Stimulated activated CD4-positive, alpha-beta T cell treated with anti-CD3 and anti-CD28 coated beads, Interleukin-1b, Interleukin-23, amount 100 ng/mL, for 4 hours (primary cell): ENCODE measurements at places on chromosomes 1 and 21.
A peak's percentile ranks its signal among the peaks of the same experiment; 100 is the strongest.

DNA sequence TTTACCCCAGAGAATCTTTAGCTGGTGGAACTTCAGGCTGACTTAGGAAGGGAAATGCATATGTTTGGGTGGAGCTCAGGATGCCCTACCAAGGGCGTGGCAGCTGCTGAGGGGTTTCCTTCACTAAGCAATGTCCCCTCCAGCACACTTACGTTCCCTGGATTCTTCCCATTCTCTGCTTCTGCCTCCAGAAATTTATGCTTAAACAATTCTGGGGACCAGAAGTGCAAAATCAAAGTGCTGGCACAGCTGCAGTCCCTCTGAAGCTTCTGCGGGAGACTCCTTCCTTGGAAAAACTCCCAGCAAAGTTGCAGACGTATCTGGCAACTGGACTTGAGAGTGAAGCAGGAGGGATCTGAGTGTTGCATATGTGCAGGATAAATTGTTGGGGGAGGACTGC is 402.8 kb downstream of the PCP4 start:
- no peak for DNase-seq

DNA sequence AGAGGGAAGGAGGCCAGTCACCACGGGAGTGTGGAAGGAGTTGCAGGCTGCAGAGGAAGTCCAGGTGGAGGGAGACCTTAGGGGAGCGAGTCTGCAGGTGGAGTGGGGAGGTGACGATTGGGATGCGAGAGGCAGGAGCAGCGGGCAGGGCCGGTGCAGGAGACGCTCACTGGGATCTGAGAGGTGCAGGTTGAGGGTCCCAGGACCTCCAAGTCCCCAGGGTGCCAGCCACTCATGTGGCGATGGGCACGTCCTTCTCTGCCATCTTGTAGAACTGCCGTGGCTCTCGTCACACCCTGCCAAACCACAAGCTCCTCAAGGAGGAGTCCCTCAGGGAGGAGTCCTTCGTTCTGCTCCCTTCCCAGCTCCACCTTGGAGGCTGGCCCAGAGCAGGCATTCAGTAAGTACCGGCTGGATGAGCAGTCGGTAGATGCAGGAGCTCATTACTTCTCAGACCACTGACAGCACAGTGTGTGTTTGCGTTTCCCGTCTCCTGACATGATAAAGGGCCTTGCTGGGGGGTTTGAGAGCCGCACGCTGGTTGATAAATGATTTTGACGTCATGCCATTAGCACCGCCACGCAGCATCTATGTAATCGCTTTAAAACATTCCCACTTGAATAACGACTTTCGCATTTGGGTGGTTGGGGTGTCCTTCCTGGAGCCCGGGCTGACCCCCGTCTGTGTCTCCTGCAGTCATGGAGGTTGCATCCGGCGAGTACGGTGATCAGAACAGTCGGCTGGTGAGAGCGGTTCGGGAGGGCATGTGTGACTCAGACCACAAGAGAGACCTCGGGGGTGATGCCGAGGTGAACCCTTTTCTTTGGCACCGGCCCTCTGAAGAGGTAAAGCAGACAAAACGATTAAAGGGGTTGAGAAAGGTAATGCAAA is 27.8 kb downstream of the TFF3 start:
- DNase-seq: no peak

DNA sequence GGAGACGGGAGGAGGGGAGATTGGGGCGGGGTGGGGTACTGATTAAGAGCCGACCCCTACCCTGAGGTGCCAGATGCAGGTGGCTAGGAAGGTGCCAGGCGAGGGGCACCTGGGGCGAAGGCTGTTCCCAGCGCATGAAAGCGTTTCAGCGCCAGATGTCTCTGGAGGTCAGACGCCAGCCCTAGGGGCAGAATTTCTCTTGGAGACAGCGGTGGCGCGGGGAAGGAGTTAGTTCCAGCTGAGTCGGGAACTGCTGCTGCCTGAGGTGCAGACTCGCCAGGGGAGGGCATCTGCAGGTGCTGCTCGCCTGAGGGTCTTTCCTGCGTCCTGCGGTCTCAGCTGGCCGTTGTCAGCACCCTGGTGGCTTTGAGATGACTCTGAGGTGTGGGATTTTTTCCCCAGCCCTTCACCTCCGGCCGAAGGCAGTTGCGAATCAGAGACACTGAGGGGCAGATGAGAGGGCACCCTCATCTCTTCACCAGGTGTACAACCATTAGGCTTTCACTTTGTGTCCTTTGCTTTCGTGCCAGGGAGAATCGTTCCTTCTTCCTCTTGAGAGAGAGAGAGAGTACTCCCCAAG is 539 bp downstream of the CGN start:
- peak; percentile 7 for DNase-seq

- no peak for DNase-seq
These were observed 125.3 kb upstream of the CACYBP start for GRCh38 chr1:174874331-174875053.

GRCh38 chr1:28811766-28812668 is at the start of gene OPRD1:
TSS of gene OPRD1 (plus strand) at chr1:28812170. CDS start at chr1:28812384, 214 bp downstream.
- no peak for DNase-seq

DNA sequence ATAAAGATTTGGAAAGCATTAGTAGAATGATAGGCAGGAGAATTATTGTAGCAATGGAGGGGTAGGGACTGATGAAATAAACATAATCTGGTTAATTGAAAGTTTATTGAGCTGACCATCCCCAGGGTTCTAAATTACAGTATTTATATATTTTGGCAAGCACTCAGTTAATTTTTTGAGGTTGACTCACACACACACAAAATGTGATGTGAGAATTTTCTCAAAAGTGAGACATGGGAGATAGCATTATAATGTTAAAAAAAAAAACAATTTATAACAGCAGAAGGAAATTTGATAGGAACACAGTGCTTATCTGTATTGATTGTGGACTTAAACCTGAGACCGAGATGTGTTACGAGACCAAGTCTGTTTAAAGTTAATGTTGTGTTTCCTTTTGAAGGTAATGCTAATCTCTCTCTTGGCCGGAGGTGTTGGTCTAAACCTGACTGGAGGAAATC is 24.6 kb downstream of the TRIM45 start:
- DNase-seq: no peak

- DNase-seq: no peak
These were observed 18.0 kb upstream of the ID3 start for GRCh38 chr1:23577056-23578004.

- no peak for DNase-seq
These were observed 62.8 kb downstream of the JAK1 start for GRCh38 chr1:64903593-64903992.

GRCh38 chr1:186511761-186512637 is 51.1 kb upstream of the PDC start:
- DNase-seq: no peak

DNA sequence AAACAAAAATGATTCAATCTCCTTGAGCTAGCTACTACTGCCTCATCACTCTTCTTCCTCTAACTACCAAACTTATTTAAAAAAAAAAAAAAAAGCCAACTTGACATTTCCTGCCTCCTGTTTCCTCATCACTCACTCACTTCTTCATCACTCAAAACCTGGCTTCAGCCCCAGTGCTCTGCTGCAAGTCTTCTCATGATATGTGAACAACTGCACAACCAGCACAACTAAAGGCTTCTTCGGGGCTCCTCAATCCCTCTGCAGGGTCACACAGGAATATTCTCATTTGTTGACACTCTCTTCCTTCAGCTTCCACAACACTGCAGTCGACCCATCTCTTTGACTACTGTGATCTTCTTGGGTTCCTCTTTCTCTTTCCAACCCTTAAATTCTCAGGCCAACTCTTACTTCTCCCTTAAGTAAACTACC is 7.6 kb downstream of the MTF1 start:
- DNase-seq: no peak

GRCh38 chr1:67816095-67816475 is 17.2 kb downstream of the GNG12 start:
- DNase-seq: no peak

GRCh38 chr1:33065301-33065700 is 15.7 kb upstream of the AZIN2 start:
- DNase-seq: no peak

DNA sequence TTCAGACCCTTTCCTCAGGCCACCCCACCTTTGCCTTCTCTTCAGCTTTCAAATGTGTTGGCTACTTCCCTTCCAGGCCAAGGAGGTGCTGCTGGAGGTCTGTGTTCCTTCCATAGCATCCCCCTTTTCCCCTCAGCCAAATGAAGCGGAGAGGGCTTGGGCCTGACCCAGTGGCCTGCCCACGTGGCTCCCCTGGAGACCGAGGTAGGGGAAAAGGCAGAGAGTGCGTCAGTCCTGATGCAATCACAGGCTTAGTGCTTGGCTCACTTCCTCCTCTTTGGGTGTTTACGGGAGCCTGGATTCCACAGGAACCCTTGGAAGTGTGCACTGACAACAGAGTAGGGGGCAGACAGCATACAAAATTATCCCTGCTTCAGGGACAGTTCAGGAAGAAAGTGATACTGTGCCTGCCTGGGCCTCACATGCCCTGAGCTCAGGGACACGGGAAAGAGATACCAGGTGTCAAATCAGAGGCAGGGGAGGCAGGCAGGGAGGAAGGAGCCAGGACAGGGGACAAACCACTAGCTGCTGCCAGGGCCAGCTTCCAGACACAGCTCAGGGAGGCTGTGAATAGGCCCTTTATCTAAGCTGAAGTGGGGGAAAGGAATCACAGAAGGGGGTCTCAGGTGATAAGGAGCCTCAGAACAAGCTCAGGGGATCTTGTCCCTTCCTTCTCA is 16.6 kb upstream of the PTP4A2 start:
- no peak for DNase-seq

- no peak for DNase-seq
These were observed 166.8 kb upstream of the IVNS1ABP start for GRCh38 chr1:185483664-185484450.

DNA sequence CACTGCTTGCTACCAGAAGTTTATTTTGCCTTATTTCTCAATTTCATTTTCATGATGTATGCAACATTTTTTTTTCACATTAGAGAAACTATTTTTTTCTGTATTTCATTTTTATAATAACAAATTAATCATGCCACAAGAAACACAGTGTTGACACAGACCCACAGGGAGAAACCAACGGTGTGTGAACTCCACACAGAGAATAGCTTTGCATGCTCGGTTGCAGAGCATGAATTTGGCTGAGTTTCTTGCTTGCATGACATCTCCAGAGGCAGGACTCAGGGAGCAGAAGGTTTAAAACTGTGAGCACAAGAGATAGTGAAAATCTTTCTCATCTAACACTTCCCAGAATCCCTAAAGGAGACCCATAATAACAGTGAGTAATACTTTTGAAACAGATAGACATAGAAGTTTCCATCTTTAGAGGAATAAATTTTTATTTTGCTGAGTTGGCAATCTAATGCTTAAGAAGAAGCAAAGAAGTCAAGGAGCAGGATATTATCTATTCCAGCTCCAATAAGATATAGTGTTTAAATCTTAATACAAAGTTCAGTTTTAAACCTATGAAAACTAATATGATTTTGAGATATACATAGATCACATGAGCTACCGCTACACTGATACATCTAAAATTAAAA is 890.9 kb downstream of the MRPL39 start:
- no peak for DNase-seq

DNA sequence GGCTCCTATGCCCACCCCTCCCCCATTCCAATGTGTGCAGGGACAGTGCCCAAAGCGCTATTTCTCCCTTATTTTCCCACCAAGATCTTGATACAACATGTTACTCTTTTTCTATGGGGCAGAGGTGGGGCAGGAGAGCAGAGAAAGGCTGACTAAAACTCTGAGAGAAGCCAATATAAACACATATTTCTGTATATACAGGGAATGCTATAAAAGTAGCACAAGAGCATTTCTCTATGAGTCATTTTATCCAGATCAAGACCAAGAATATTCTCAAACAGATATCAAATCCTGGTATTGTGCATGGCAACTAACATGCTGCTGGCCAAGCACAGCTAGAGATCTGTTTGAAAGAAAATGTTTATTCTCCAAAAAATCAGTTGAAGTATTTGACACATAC is 7.3 kb downstream of the WDR26 start:
- no peak for DNase-seq

DNA sequence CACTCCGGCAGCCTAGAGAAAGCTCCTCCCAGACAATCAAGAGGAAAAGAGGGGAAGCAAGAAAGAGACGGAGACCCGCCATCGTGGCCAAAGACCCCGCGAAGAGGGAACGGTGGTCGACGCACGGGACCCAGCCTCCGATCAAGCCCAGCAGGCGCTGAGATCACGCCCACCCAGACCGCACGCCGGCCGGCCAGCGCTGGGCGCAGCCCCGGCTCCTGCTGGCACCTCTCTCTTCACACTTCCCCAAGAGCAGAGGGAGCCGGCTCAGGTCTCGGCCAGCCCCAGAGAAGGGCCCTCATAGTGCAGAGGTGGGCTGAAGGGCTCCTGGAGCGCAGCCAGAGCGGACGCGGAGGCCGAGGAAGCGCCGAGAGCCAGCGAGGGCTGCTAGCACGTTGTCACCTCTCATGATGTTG is 918.4 kb upstream of the ADAMTS5 start:
- no peak for DNase-seq

- DNase-seq: no peak
These were observed 522 bp downstream of the TEX35 start for GRCh38 chr1:178513278-178513983.

DNA sequence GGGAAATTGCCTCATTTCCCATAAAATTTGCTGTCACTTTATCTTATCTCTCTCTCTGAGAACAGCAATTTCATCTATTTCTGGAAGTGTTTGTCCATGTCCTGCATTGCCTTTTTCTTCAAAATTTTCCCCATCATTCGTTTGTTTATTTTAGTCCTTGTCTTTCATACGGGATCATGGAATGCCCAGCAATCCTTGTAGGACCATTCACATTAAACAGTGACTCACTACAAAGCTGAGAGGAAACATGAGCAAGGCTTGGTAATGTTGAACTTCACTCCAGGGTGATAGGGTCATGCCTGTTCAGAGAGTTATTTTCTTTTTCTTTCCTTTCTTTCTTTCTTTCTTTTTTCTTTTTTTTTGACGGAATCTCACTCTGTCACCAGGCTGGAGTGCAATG is 32.2 kb upstream of the HNRNPU start:
- DNase-seq: no peak

- DNase-seq: no peak
These were observed 525.6 kb downstream of the PTBP2 start for GRCh38 chr1:97247196-97247595.

DNA sequence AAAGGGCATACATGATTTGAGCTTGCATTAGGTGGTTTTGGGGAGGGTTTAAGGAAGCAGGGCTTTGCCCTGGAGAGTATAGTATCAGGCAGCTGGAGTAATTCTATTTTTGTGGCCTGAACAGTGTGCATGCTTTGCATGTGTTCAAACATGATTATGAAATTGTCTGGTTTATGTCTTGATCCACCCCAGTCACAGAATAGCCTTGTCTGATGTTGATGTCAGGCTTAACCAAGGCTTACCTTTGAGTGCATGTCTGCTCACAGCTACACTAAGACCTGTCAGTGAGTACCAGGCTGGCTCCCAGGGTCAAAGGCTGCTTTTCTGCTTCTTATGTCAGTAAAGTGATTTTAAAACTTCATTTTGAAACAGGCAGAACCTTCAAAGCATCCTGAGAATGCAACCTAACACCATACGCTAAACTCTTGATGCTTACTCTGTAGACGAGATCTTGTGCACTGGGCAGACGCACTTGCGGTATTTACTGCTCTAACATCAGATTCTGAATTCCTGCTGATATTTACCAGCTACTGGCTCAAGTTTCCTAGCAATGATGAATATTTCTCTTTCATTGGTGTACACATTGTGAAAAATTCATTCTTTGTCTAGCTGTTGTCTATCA is 78.9 kb downstream of the MAP3K21 start:
- DNase-seq: no peak
